ENCODE measurements at places on chromosomes 7 and 10.

- no peak for DNase-seq
Observed at GRCh38 chr7:37351716-37352115, 96.9 kb downstream of the ELMO1 start.

DNA sequence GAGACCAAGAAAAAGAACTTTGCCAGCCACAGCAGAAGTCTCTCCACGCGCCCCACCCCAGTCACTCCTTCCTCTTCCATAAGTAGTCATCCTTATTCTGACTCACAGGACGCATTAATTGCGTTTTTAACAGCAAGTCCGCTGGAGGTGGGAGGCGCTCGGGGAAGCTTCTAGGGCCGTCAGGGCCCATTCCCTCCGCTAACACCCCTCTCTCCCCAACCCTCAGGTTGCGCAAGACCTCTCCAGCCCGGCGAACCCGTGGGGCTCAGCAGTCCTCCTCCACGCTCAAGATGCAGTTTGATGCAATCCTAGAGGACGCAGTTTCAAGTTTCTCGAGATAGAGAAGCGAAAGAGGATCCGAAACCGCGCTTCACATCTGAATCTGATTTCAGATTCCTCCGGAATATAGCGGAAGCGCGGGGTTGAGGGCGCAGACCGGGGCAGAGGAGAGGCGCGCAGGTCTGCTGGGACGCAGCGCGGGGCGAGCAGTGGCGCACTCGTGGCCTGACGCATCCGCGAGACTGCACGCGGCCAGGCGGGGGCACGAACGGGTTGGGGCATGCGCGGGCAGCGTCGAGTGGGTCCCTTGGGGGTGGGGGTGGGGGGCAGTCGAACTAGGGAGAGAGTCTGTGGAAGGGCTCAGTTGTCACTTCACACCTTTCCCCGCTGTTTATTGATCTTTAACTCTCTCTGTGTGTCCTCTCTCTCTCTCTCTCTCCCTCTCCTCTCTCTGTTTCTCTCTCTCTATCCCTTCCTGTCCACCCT, 37.8 kb upstream of the PSAP start:
- DNase-seq = peak; percentile 59

- DNase-seq = no peak
Observed at GRCh38 chr7:155418304-155418703, 39.6 kb upstream of the EN2 start.

DNA sequence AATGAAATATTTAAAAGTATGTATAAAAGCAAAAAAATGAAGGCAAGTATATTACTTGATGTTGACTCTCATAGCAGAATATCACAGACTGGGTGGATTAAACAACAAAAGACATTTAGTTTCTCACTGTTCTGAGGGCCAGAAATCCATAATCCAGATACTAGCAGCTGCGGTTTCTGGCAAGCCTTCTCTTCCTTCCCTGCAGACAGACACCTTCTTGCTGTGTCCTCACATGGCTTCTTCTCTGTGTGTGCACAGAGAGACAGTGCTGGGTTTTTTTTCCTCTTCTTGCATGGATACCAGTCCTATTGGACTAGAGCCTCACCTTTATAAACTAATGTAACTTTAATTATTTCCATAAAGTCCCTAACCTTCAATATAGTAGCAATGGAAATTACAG, 127.9 kb upstream of the AKR1E2 start:
- no peak for DNase-seq

GRCh38 chr10:70672165-70673042, at the start of gene ADAMTS14:
ADAMTS14 (plus strand) TSS chr10:70672506; CDS start chr10:70672803, 297 bp downstream.
- no peak for DNase-seq

- DNase-seq = no peak
Observed at GRCh38 chr10:76015245-76015644, 583.8 kb downstream of the LRMDA start.

- DNase-seq = no peak
Observed at GRCh38 chr7:7109934-7110333, 72.4 kb upstream of the C1GALT1 start.

- DNase-seq = no peak
Observed at GRCh38 chr10:132827423-132827789, 41.5 kb upstream of the NKX6-2 start.

DNA sequence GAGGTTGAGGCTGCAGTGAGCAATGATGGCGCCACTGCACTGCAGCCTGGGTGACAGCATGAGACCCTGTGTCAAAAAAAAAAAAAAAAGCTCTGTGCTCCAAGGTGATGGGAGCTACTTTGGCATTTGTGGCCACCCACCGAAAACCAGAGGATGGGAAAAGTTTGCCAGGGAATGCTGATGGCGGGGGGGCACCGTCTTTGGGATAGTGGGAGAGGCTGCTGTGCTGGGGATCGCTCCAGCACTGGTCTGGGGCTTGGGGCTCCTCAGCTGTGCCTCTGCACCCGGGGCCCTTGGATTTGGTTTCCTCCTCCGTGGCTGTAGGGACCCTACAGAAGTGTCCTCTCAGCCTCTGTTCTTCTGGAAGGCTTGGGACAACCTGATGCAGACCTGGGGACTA, 11.7 kb upstream of the RAMP3 start:
- DNase-seq = no peak

DNA sequence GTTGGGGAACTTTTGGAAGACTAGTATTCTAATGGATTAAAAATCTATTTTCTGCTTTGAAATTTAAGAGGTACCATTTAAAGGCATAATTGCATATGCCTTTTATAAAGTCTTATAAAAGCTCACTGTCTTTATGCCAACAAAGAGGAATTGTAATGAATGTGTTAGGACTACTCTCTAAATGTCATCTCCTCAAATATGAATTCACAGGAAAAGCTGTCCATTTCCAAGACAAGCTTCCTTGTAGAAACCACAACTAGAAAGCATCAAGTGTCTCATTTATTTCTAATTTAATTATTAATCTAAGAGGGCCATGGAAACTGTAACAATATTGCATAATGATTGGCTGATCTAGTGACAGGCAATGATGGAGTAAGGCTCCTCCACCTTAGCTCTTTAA, 130.2 kb downstream of the COL28A1 start:
- no peak for DNase-seq

DNA sequence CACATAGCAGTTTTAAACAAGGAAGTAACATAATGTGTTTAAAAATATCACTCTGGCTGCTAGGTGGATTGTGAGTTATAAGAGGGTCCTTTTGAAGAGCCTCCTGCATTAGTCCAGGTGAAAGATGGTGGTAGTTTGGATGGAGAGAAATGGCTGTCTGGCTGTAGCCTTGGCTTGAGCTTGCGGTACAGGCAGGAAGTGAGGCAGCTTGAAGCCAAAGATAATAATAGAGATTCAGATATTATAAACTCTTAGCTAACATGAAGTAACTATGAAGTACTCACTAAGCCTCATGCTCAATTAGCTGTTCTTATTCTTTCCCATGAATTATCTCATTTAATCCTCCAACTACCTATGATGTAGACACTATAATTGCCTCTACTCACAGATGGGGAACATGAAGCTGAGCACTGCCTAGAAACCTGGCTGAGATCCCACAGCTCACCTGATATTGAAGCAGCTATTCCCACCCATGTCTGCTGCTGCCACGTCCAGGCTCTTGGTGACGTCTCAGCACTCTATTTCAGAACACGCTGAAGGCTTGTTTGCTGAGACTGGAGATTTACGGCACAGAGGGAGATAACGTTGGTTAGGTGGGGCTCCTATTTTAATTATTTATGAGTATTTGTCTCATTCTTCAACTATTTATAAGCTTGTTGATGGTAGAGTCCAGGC, 10.4 kb downstream of the C10orf120 start:
- no peak for DNase-seq

DNA sequence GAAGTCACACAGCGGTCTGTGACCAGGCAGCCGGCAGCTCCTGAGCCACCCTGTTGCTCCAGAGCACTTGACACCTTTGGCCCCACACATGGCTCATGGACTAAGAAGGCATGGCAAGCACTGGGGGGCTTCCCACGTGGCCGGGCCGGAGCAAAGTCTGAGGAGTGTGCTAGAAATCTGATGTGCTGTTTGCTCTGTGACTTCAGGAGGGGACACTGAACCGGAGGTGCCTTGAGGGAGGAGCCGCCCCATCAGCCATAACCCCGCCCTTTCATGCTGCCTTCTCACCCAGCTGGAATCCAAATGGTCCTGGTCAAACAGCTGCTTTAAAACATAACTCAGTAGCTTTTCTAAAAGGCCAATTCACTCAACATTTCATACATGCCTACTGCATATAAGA, 33.5 kb downstream of the PROSER2 start:
- no peak for DNase-seq

DNA sequence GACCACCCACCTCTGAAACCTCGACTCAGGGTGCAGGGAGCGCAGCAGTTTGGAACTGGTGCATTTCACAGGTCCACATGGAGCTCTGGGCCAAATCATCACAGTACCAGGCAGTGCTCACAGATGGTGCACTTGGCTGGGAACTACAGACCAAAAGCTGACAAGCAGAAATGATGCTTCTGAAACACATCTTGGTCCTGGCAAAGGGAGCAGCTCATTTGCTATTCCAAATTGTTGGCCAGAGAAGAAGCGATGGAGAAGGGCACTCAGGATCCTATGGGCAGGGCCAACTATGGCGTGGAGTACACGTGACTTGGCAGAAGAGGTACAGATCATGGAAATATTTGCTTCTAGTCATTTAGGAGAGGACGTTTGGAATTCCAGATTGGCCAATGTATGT, 383.9 kb downstream of the CALN1 start:
- no peak for DNase-seq

GRCh38 chr7:124898531-124898930, 31.1 kb downstream of the POT1 start:
- no peak for DNase-seq

DNA sequence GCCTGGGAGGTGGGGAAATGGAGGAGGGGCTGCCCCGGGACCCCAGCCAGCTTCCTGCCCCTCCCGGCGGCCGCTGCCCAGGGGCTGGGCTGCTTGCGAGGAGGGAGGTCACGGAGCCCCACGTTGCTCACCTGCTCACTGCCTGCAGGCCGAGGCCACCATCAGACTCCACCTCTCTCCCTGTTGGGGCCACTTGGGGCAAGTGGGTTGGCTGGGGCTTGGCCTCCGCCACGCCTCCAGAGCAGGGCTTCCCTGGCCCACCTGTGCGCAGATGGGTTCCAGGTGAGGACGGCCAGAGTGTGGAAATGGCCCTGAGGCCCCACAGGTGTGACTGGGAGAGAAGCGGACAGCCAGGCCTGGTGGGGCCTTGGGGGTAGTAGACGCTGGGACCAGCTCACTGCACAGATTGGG, 82.8 kb upstream of the DIP2C start:
- DNase-seq = no peak

- peak; percentile 49 for DNase-seq
Observed at GRCh38 chr7:149562602-149563001, 65.0 kb upstream of the ZNF746 start.

- DNase-seq = no peak
Observed at GRCh38 chr7:103989785-103990767, 618 bp upstream of the RELN start.

GRCh38 chr10:124301736-124302135, 117.0 kb downstream of the OAT start:
- no peak for DNase-seq

DNA sequence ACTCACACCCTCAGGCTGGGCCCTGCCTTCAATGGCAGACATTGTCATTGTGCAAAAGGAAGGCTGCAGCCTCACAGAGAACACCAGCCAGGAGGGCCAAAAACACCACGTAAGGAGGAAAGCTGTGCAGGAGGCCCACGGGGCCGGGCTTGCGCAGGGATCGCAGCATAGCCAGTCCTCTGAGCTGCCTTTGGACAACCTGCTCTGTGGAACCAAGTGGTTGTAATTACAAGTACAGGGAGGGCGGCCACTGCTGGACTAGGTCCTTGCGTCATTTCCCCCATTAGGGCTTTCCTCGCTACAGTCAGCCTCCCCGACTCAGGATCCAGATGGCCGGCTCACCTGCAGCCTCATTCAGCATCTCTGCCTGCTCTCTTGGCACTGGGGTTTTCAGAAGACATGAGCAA, 66.9 kb downstream of the FAM53B start:
- DNase-seq = no peak

GRCh38 chr10:92240289-92241157, 50.4 kb downstream of the CPEB3 start:
- DNase-seq = peak; percentile 57

- no peak for DNase-seq
Observed at GRCh38 chr10:52853704-52854103, 81.1 kb upstream of the MBL2 start.

- DNase-seq = no peak
Observed at GRCh38 chr10:68829952-68830351, 2.6 kb downstream of the STOX1 start.

DNA sequence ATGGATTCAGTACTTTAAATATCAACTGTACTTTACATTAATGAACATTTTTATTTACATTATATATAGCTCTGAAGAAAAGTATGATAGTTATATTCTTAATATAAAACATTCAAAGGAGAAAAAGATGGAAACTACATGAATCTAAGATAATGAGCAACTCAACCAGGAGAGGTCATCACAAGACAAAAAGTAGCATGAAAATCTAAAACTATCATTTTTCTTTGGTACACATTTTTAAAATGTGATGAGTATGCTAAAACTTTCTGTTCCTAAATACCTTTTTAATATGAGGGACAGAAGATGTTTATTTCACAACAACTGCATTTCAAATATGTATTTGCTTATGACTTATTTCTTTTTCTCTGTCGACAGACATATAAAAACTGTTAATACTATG, 2.4 kb downstream of the CNTNAP2 start:
- no peak for DNase-seq

- DNase-seq = no peak
Observed at GRCh38 chr10:27746397-27747095, 927 bp upstream of the MKX start.

GRCh38 chr10:85542152-85542551, 824.4 kb downstream of the GRID1 start:
- DNase-seq = no peak

DNA sequence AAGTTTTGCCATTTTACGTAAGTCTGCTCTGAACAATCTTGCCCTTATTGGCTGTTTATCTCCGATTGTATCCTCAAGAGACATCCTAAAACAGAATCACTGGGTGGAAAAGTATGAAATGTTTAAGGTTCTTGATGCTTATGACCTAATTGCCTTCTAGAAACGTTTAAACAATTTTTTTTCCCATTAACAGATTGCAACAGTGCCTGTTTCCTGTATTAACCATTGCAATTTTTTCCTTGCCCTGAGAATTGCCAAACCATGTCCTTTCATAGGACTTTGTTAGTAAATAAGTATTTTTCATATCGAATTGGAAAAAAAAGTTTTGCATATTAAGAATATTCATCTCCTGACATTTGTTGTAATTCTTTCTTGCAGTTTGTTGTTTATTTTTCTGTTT, 639.8 kb downstream of the INHBA start:
- no peak for DNase-seq

DNA sequence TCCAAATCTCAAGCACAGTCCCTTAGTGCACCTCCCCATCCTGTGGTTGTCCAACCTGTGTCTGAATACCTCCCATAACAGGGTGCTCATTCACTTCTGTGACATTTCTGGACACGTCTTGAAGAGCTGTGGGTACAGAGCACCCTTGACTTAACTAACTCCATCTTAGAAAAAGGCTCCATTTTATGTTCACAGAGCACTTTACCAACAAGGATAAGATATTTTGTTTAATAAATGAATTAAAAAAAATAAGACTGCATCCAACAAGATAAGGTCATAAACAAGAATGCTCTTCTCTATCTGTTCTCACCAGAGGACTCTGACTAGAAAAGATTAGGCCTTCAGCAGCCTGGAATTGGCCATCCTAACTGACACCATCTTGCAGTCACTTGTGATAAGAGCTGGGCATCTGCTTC, 335.2 kb upstream of the ZNF32 start:
- DNase-seq = no peak

GRCh38 chr7:130293521-130293920, 560 bp downstream of the CPA4 start:
- DNase-seq = no peak
